PC-3 (cell line): ENCODE measurements at places on chromosomes 13 and 19. TPM values are rescaled to one million over a fixed set of nuclear protein-coding genes. Genes with fewer than 3 reads are reported as not detected.

The RTBDN gene
- total RNA-seq, result 0.81 and 3.7 TPM in 2 replicates

The LILRB3 gene
- total RNA-seq, result not detected in 2 replicates

The ERFL gene
- 0.11 and 0.58 TPM in 2 replicates for total RNA-seq

The EXOC3L2 gene
- total RNA-seq, result not detected in 2 replicates

The UNC13A gene
- not detected in 2 replicates for total RNA-seq

The HOOK2 gene
- total RNA-seq, result 95.2 and 95.7 TPM in 2 replicates

The PSG4 gene
- not detected in 2 replicates for total RNA-seq

DNA sequence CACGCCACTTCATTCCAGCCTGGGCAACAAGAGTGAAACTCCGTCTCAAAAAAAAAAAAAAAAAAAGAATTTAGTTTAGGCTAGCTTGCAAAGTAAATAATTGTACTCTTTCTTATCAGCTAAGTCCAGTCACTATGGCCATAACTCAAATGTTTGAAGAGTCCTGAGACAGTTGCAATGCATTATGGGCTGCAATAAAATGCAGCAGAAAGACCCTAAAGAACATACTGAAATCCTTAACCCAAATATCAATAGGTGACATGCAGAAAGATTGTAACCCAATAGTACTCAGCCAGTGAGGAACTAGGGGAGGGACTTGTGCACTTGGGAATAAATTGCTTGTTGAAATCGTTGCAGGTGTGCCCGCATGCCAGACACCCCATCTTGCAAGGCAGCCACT, 20.9 kb upstream of the FFAR2 start:
- DNase-seq, result no peak

- no peak for DNase-seq
These were observed 69.8 kb downstream of the DPY19L3 start for GRCh38 chr19:32475141-32476031.

- DNase-seq, result no peak
These were observed 233.9 kb downstream of the LMO7 start for GRCh38 chr13:75869981-75870380.

DNA sequence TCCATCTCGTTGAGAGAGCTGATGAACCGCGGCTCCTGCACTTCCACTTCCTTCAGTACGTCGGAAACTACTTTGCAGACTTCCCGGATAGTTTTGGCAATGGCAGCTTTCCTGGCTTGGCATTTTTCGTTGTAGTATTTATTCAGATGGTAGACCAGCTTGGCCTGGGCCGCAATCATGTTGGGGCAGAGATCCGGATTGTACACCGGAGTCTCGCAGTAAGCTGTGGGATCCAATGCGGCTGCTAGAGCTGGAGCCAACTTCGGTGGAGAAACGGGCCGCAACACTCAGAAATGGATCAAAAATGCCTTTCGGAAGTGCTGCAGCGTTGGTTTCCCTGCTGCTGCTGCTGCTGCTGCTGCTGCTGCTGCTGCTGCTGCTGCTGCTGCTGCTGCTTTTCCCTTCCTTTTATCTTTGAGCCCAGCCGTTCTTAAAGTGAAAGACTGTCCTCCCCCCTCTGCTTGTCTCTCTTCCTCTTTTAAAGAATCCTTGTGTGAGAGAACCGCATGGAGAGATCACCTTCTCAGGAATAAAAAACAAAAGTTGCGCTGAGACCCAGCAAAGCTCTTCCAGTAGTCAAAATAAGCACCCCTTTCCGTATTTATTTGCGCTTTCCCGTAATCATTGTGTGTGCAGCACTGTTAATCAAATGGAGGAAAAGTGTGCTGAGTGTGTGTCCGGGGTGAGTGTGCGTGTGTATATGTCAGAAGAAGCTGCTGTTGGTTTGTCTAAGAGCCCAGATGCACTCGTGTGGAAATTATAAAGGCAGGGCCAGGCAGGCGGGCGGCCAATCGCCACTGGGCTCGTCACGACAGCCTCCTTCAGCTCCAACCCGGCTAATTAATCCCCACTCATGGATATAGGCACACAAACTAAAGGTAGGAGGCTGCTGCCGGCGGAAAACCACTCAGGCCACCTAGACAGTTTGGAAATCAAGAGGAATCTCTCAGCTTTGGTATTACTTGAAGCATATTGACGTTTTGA, at the start of gene MAB21L1:
TSS of gene MAB21L1 (minus strand) at position 730 of the 984 bp plus-strand sequence. CDS start at position 179, 551 bp downstream.
- no peak for DNase-seq

GRCh38 chr13:105220063-105220462, 1315.4 kb downstream of the EFNB2 start:
- DNase-seq, result no peak

- no peak for DNase-seq
These were observed 19.3 kb downstream of the ENOX1 start for GRCh38 chr13:43767341-43767931.

GRCh38 chr19:30742406-30742938, 370.3 kb downstream of the ZNF536 start:
- no peak for DNase-seq

DNA sequence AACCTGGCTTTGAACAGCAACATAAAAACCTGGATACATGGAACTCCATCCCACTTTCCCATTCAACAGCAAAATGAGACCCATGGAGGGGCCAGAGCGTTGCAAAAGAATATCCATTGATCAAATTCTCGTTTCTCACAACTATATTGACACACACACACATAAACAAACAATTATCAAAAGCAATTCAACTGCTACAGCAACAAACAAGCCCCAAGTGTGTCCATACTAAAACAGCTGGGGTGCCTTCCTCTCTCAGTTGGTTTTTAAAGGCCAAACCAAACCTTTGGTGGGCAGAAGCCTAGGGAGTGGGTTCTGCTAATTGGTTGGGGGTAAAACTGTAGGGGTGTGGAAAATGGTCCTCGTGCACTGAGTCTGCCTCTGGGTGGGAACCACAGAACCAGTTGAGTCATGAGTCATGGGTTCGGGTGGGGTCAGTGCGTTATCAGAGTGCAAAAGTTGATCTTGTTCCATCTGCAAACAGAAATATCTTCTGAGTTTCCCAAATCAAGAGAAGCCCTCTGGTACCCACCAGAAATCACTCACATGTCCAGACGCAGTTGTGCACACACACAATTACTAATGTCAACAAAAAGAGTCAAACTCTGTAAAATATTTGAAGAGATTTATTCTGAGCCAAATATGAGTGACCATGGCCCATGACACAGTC, 18.5 kb downstream of the GPR42 start:
- DNase-seq, result no peak

GRCh38 chr19:45523642-45524256, 16.5 kb downstream of the VASP start:
- DNase-seq, result peak; percentile 83

GRCh38 chr19:4013886-4014540, 6.5 kb downstream of the PIAS4 start:
- no peak for DNase-seq

DNA sequence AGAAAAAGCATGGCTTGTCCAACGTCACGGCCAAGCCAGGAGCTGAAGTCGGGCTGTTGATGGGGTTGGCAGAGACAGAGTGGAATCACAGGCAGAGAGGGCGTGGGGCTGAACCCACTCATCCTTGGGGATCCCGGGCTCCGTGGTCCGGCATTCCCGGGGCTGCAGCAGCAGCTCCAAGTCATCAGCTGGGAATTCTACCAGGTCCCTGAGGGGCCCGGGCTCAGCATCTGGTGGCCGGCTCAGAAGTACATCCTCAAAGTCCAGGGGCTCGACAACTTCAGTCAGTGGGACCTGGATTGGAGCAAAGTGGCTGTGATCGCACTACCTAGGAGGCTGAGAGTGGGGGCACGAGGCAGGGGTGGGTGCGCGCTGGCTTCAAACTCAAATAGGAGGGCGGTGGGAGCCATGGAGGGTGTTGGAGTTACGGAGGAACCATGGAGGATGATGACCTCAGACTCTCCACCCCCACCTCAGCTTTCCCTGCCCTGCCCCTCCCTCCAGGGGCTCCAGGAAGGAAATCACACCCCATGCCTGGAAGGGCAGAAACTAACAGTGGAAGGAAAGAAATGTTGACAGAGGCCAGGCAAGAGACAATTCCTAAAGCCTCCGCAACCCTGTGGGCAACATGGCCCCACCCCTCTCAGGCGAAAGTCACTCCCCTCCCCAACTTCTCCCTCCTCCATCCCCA, 9.5 kb downstream of the DOCK6 start:
- no peak for DNase-seq

DNA sequence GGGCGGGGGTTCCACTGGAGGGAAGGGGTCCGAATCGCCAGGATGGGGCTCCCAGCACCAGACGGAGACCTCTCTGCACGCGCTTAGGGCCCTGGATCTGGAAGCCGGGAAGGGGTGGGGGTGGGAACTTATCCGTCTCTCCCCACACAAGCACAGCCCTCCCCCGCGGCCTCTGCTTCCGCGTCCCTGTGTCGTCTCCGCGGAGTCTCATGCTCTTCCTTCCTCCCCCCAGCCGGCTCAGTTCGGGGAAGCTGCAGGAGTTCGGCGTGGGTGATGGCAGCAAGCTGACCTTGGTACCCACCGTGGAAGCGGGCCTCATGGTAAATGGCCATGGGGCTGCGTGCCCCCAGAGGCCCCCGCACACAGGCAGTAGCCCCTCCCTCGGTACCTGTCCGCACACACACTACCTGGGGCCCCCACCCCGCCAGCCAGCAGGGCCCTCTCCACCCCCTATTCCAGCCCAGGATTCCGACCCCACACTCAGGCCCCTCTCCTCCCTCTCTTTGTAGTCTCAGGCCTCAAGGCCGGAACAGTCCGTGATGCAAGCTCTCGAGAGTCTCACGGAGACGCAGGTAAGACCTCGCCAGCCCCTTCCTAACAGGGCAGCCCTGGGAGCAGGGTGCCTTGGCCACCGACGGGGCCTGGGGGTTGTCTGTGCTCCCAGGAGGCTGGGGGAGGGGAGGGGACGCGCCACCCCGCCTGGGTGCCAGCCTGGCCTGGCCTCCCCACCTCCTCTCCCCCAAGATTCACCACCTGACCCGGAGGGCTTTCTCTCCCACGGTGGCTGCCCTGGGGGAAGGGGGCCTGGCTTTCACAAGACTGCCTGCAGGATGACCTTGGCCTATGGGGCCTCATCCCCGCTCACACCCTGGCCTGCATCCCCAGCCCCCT, 3.2 kb downstream of the MIDN start:
- peak; percentile 51 for DNase-seq

- DNase-seq, result no peak
These were observed 156.9 kb upstream of the TSHZ3 start for GRCh38 chr19:31506102-31506501.

DNA sequence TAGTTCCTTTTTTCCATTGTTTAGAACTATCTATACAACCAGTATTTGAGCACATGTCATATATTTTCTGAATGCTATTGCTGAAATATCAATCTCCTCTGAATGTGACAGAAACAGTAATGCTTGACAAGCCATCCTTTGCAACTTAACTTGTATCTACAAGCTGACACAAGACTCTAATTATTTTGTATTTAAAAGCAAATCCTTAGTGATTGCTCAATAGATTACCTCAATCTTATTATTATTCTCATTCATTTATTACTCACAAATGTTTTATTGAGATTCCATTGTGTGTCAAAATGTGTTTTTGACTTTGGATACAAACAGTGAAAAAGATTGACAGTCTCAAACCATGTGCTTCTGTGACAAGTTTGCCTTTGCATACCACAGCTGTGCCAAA, 787.8 kb upstream of the PRR20A start:
- no peak for DNase-seq

GRCh38 chr13:114095486-114095885, 36.9 kb downstream of the RASA3 start:
- no peak for DNase-seq

GRCh38 chr19:1229924-1230782, 7.7 kb downstream of the CBARP start:
- no peak for DNase-seq

- DNase-seq, result no peak
These were observed 149.1 kb downstream of the SLITRK5 start for GRCh38 chr13:87820241-87820640.
